ENCODE measurements at places on chromosomes 6 and 20. TPM values are rescaled to one million over a fixed set of nuclear protein-coding genes. Genes with fewer than 3 reads are reported as not detected.

GJA1 gene
- total RNA-seq: not detected

RWDD1 gene
- total RNA-seq: 41.5 TPM

DNA sequence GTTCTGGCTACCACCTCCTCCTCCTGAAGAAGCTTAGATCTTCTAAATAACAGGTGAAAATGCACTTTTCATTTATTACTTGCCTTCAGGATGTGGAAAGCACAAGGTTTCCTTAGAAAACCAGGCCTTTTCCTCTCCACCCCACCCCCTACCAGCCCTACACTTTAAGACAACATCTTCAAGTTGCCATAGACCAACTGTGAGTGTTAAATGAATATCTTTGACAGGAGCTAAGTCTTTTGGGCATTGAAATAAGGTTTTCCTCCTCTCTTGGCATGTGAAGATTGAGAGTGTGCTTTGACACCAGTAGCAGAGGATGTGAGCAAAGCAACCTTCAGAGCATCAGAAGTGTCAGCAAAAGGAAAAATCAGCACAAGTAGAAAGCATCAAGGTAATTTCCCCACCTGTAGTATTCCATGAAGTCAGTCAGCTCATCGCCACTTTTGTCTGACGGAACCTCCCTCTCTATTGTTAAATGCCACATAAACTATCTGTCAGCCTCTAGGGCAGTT is 532.3 kb upstream of the MMS22L start:
- no peaks in the 10 kb centered on the region for H3K4me1 ChIP-seq
- no peak for DNase-seq
- H3K4me3 ChIP-seq: no peak overlapping the region
- H3K27me3 ChIP-seq: no peaks in the 10 kb centered on the region
- no peak overlapping the region for H3K27ac ChIP-seq

DNA sequence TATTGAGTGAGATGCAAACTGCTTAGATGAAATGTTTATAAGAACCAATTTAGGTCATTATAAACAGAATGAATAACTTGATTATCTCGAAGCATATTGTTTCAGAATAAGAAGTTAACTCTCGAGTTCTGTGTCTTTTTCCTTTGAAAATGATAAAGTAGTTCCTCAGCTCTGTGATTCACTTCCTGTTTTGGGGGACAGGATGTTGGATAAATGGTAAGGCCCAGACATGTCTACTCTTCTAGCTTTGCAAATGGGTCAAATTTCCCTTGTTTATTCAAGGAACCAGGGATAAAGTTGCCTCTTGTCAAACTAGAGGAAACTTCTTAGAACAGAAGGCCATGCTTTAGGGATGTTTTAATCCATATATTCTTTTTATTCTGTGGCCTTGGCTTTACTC is 246.9 kb downstream of the SOX4 start:
- no peak overlapping the region for H3K4me3 ChIP-seq
- H3K4me1 ChIP-seq: peaks cover 9% of the 10 kb centered on the region
- no peak overlapping the region for H3K27ac ChIP-seq
- H3K27me3 ChIP-seq: no peaks in the 10 kb centered on the region
- no peak for DNase-seq

DNA sequence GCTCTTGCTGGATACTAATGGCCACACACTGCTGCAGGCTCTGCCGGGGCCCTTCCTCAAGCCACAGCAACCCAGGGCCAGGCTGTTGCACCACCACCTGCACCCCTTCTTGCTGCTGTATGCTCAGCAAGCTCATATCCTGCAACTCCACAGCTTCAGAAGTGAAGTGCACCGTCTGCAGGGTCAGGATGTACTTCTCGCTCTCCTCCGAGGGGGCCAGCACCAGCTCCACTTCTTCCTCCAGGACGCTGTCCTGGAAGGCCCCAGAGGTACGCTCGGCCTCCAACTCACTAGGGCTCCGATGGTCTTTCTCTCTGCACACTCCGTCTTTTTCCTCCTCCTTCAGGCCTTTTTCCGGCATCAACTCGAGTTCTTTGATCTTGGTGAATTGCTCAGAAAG is 1.2 kb downstream of the CTCFL start:
- DNase-seq: no peak
- H3K4me3 ChIP-seq: no peak overlapping the region
- H3K27ac ChIP-seq: no peak overlapping the region
- peaks cover 10% of the 10 kb centered on the region for H3K4me1 ChIP-seq

- no peak overlapping the region for H3K27ac ChIP-seq
- DNase-seq: peak; percentile 40
- no peaks in the 10 kb centered on the region for H3K27me3 ChIP-seq
- no peaks in the 10 kb centered on the region for H3K36me3 ChIP-seq
- no peaks in the 10 kb centered on the region for H3K4me1 ChIP-seq
Observed at GRCh38 chr20:13546497-13547131, 92.1 kb downstream of the TASP1 start.

TPMT gene
- total RNA-seq: 1.3 TPM

GRCh38 chr6:72035486-72035885 is 149.1 kb downstream of the RIMS1 start:
- no peak overlapping the region for H3K4me3 ChIP-seq
- no peak for DNase-seq
- no peaks in the 10 kb centered on the region for H3K36me3 ChIP-seq
- no peak overlapping the region for H3K27ac ChIP-seq
- H3K27me3 ChIP-seq: no peaks in the 10 kb centered on the region

SERPINB1 gene
- 80.1 TPM for total RNA-seq

PLN gene
- not detected for total RNA-seq

MOXD1 gene
- 0.29 TPM for total RNA-seq

C20orf144 gene
- 0.29 TPM for total RNA-seq

ATP9A gene
- 19.6 TPM for total RNA-seq

- H3K36me3 ChIP-seq: no peaks in the 10 kb centered on the region
- no peaks in the 10 kb centered on the region for H3K27me3 ChIP-seq
- no peak for DNase-seq
- H3K4me1 ChIP-seq: no peaks in the 10 kb centered on the region
- no peak overlapping the region for H3K27ac ChIP-seq
Observed at GRCh38 chr20:15913391-15914025, 659.7 kb downstream of the KIF16B start.

PLCB1 gene
- total RNA-seq: 5.3 TPM

TPX2 gene
- 54.4 TPM for total RNA-seq

LINC00237 gene
- not detected for total RNA-seq

FOXQ1 gene
- total RNA-seq: not detected

RAET1G gene
- total RNA-seq: 0.18 TPM

- peaks cover 2% of the 10 kb centered on the region for H3K36me3 ChIP-seq
- H3K4me1 ChIP-seq: peaks cover 60% of the 10 kb centered on the region
Observed at GRCh38 chr6:137949686-137950390, 82.8 kb downstream of the TNFAIP3 start.

DNA sequence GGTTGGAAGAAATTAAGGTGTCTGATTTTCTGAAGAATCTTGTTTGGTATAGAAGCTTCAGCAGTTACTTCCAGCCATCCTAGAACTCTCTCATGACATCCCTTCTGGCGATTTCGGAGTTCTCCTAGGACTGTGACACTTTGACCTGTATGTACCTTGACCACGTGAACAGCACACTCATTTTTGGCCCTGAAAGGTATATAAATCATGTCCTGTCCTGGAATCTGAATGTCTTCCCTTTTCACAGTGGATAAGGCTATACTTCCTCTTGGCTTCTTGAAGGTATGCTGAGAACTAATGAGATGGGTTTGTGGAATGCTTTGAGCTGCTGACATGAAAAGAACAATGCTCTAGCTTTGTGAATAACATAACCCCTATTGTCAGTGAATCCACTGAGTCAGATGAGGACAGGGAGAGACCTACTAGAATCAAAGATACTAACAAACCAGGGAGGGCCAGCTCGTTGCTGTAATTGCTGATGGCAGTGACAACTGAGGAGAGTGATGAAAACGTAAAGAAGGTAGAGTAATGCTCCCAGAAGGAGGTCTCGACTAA is 6.0 kb upstream of the ZDHHC14 start:
- H3K36me3 ChIP-seq: no peaks in the 10 kb centered on the region
- H3K27me3 ChIP-seq: peaks cover 23% of the 10 kb centered on the region
- peaks cover 21% of the 10 kb centered on the region for H3K4me1 ChIP-seq
- H3K4me3 ChIP-seq: no peak overlapping the region
- DNase-seq: no peak

DNA sequence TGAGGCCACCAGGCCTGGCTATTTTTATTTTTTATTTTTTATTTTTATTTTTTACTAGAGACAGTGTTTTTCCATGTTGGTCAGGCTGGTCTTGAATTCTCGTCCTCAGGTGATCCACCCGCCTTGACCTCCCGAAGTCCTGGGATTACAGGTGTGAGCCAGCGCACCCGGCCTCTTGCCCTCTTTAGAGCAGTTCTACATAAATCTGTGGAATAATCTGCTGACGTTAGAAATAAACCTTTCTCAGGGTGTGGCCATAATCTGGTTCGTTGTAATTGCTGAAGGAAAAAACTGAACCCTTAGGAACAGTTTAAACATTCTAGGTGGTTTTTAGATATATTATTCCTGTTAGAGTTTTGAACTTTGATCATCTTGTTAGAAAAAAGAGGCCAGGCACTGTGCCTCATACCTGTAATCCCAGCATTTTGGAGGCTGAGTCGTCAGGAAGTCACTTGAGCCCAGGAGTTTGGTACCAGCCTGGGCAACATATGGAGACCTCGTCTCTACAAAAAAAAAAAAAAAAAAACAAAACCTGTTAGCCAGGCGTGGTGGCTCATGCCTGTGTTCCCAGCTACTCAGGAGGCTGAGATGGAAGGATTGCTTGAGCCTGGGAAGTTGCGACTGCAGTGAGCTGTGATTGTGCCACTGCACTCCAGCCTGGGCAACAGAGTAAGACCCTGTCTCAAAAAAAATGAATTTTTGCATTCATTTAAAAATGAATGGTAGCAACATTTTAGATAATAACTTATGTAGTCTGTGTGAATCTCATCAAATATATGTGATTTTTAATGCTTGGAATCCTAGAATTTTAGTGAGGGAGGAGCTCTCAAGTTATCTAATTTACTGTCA is 24.2 kb downstream of the ASXL1 start:
- peaks cover 37% of the 10 kb centered on the region for H3K4me1 ChIP-seq
- H3K27ac ChIP-seq: no peak overlapping the region
- H3K27me3 ChIP-seq: no peaks in the 10 kb centered on the region
- no peak overlapping the region for H3K4me3 ChIP-seq

ISM1 gene
- 2.0 TPM for total RNA-seq

DNA sequence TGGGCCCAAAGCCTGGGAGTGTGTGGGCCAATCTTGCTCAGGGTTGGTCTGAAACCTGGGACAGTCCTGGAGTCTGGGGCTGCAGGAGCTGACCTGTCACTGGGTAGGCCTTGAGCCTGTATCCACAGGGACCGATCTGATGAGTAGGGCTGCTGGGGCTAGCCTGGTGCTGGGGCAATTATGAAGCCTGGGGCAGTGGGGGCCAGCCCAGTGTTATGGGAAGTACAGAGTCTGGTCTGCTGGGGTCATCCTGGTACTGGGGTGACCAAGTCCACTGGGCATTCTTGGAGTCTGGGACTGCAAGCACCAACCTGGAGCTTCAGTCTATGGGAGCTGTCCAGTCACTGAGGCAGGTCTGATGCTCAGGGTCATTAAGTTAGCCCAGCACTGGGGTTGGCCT is 20.7 kb downstream of the DEFB115 start:
- H3K36me3 ChIP-seq: no peaks in the 10 kb centered on the region
- H3K4me1 ChIP-seq: no peaks in the 10 kb centered on the region
- no peaks in the 10 kb centered on the region for H3K27me3 ChIP-seq
- no peak for DNase-seq

CCDC167 gene
- 66.6 TPM for total RNA-seq

DNA sequence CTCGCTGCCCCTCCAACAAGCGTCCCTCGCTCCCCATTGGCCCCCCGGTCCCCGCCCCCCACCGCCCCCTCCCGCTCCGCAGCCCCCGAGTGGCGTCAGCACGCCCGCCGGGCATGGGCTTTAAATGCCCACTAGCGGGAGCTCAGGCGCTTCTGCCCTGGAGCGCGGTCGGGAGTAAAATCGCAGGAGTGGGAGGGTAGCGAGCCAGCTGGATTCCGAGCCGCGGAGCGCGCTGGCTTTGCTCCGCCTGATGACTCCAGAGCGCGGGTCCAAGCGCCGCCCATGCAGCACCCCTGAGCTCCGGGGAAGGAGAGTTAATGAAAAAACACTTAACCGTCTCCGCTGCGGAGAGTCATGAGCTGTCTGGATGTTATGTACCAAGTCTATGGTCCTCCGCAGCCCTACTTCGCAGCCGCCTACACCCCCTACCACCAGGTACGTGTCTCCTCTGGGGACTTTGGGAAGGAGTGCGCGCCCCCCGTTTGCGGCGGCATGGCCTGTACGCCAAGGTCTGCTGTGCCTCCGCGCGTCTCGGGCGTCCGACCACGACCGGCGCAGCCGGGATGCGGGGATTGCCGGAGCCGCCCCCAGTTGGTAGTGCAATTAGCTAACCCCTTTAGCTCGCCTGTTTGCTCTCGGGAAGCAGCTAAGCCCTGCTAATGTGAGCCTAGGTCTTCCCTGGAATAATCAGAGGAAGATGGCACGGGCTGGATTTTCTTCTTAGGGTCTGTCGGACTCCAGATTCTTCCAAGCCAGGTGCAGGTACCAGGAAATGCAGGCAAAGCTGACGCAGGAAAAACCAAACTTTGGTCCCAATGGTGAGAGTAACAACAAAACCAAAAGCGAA is at the start of gene VGLL2:
TSS of gene VGLL2 (plus strand) at position 149 of the 847 bp plus-strand sequence. CDS start at position 355, 206 bp downstream.
- peak within 1 kb of the TSS; percentile 53 for H3K4me3 ChIP-seq
- DNase-seq: no peak
- H3K4me1 ChIP-seq: peaks cover 13% of the 10 kb centered on the region
- H3K27me3 ChIP-seq: peaks cover 83% of the 10 kb centered on the region
- no peaks in the 10 kb centered on the region for H3K36me3 ChIP-seq
- H3K27ac ChIP-seq: no peak within 1 kb of the TSS

GRCh38 chr20:3614466-3614865 is 48.7 kb downstream of the GFRA4 start:
- no peaks in the 10 kb centered on the region for H3K4me1 ChIP-seq
- H3K4me3 ChIP-seq: no peak overlapping the region
- no peak for DNase-seq
- peaks cover 3% of the 10 kb centered on the region for H3K36me3 ChIP-seq

DNA sequence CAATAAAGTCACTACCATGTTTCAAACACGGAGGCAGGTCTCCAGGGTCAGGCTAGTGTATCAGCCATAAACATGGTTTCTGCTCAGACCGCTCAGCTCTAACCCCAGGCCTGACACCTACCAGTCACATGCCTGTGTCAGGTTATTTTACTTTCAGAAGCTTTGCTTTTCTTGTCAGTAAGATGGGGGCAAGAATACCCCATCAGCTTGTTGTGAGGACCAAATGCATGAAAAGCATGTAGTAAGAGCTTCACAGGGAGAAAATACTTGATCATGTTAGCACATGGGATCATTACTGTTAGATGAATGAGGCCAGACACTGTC is 65.2 kb upstream of the PIM1 start:
- H3K27ac ChIP-seq: peak overlapping the region; percentile 61
- no peak for DNase-seq
- no peaks in the 10 kb centered on the region for H3K27me3 ChIP-seq
- peaks cover 68% of the 10 kb centered on the region for H3K4me1 ChIP-seq
- H3K36me3 ChIP-seq: no peaks in the 10 kb centered on the region

DNA sequence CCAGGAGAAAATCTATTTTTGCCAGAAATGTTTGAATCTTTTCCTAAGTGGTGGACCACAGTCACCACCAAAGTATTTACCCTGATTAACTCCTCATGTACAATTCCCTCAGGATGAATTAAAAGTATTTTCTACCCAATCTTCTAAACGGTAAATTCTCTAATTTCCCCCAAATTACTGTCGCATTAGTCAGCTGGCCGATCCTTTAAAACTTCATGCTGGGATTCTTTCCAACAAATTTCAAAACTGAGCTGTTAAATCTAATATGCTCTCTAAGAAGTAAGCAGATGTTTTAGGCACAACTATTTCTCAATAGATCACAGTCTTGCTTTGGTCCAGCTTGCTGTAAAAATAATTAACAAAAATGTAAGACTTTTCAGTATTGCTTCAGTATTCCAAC is 447.2 kb downstream of the FRK start:
- no peak overlapping the region for H3K4me3 ChIP-seq
- H3K36me3 ChIP-seq: no peaks in the 10 kb centered on the region
- no peaks in the 10 kb centered on the region for H3K27me3 ChIP-seq
- no peak for DNase-seq
- H3K4me1 ChIP-seq: no peaks in the 10 kb centered on the region
- no peak overlapping the region for H3K27ac ChIP-seq

SMLR1 gene
- not detected for total RNA-seq

All from activated T-helper 1 cell treated with anti-CD3 and anti-CD28 coated beads, Interleukin-12 subunit alpha, Interleukin-12 subunit beta, Interleukin-2, Interleukin-4 antibody, amounts not matched to agents 30 ng/mL and 10 ng/mL and 1 ng/mL, durations not matched to agents 14 hours and 24 hours and 36 hours (primary cell).